ENCODE measurements at places on chromosomes 6 and 20.
A peak's percentile ranks its signal among the peaks of the same experiment; 100 is the strongest.

DNA sequence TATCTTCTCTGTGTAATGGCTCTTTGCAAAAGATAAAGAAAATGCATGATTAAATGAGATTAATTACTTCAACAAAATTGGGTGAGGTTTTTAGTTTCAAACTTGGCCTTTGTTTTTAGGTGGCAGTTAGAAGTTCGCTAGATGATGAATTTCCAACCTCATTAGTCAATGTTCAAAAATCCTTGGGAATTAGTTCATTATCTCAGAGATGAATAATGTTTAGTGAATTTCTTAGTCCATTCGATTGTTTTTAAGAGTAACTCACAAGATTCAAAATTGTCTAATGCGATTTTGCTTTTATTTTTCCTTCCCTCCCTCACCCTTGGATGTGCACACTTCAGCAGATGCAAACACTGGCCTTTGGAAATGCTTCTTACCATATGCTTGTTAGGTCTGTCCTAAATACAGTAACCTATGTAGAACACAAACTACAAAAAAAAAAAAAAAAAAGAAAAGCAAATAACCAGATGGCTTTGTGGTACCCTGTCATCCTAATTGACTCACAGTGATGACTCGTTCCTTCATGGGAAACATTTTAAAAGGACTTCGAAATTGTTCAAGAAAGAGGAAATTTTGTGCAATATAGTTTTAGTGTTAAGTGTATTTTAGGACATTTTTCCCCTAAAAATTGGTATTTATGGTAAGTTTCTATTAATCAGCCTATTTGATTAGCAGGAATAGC is 66.7 kb downstream of the FAM229B start:
- DNase-seq, result no peak

DNA sequence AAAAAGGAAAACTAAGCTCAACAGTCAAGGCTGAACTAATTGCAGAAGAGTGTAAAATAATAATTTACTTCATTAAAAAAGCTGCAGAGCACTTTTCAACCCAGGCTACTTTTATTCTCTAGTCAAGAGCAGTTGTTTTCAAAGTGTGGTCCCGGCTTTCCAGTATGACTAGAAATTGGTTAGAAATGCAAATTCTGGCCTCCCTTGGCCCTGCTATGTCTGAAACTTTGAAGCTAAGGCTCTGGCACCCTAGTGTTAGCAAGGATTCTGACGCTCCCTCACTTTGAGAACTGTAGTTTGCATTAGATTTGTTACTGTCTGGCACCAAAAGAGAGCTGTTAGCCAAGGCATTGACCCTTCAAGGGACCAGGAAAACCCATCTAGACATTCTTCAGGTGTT is 9.5 kb upstream of the NXT1 start:
- DNase-seq, result no peak

DNA sequence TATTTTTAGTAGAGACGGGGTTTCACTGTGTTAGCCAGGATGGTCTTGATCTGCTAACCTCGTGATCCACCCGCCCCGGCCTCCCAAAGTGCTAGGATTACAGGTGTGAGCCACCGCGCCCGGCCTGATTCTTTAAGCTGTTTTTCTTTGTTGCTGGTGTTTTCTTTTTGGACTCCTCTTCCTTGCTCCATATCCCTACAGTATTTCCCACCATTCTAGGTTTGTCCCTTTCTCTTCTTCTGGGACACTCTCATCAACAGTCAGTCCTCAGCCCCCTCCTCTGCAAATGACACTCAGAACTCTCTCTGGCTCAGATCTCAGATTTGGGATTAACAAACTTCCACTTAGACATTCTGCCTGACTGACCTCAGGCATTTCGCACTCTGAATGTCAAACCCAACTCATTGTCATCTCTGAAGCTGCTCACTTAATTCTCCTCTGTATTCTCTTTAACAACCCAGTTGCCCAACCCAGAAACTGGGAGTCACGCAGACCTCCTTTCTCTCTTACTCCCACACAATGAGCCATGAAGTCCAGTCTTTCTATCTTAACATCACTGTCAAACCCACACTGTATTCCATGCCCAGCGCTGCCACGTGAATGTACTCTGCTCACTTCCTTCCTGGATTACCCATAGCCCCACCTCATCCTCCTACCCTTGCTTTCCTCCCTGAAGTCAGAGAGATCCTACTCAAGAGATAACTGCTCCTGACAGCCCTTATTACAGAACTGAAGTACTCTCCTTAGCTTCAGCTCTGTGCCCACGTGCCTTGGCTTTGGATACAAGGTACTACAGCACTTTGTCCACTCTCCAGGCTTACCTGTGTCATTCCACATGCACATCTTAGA is 2.6 kb downstream of the MPIG6B start:
- no peak for DNase-seq

DNA sequence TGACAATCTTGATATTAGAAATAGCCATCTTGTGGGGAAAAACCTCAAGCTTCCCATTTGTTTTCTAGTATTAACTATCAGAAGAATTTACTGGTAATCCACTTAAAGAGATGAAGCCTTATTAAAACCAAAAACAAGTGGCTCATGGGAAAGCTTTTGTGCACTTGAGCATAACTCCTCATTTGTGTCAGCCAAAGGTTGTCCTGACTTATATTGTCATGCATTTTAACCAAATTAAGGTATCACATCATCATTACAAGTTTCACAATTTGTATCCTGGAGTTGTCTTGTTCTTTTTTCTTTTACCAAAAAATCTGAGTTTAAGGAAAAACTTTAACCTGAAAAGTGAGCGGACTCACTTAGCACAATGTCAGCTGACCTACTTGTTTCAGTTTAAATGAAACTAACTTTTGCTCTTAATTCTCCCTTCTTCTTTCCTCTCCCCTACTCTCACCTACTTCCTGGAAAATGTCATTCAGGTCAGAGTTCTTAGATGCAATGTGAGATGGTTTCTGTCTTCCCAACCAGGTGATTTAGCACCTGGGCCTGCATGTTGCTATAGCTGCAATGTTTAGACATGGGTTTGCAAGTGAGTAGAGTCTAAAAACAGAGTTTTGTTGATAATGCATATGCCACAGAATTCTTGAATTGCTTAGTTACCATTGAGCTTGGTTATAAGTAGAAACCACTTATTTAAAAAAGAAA is 82.8 kb downstream of the TNFAIP3 start:
- peak; percentile 55 for DNase-seq

DNA sequence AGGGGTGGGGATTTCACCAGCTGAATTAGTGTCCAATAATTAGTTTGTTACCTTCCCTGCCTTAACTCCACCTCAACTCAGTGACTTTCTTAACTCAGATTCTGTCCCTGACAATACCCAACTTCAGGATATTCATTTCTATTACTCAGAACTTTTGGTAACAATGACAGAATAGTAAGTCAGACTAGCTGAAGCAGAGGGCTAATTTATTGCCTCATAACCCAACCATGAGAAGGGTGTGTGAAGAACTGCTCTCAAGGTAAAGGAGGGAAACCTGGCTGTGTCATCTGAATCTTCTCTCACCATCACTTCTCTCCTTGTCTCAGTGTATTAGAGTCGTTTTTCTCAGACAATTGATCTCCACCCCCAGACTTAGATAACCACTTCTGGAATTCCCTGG is 1.2 kb upstream of the PI3 start:
- DNase-seq, result no peak

DNA sequence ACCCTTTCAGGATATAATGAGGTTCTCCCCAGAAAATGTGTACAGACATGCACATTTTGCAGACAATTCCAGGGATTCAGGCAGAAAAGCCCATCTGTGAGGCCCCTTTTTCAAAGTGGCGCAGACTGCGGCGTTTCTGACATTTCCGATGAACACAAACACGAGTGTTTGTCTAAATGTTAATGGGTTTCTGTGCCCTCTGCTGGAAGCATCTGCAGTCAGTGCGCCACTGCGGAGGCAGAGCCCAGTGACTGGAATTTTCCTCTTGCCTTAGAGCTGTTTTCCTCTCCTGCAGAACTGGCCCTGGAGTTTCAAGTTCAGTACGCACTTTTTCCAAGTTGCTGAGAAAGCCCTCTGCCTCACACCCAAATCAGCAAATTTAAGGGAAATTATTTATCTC is 15.3 kb downstream of the ANKRD60 start:
- DNase-seq, result no peak
